Stimulated activated CD4-positive, alpha-beta T cell treated with anti-CD3 and anti-CD28 coated beads, Interleukin-1b, Interleukin-23, amount 100 ng/mL, for 24 hours (primary cell): ENCODE measurements at places on chromosomes 6 and 20.
A peak's percentile ranks its signal among the peaks of the same experiment; 100 is the strongest.

DNA sequence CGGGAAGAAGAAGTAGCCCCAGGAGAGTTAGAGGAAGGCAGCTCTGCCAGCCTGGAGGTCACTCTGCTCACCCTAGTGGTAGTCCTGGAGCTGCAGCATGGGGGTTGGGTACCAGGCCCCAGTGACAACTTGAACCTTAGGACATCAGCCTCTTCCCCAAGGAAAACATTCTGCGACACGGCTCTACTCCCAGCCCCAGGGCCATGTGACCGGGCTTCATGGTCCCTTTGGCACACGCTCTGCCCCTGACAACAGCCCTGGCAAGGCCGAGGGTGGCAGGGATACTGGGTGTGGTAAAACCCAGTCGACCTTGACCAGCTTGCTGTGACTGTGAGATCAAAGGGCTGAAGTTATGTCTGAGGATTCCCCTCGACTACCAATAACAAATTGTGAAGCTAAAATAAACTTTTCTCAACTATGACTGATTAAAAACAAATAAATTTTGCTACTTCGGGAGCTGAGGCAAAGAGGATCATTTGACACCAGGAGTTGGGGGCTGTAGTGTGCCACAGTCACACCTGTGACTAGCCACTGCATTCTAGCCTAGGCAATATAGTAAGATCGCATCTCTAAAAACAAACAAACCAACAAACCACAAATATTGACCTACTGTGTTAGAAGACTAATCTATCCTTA lies 24.4 kb upstream of the ARID1B start:
- DNase-seq: no peak

DNA sequence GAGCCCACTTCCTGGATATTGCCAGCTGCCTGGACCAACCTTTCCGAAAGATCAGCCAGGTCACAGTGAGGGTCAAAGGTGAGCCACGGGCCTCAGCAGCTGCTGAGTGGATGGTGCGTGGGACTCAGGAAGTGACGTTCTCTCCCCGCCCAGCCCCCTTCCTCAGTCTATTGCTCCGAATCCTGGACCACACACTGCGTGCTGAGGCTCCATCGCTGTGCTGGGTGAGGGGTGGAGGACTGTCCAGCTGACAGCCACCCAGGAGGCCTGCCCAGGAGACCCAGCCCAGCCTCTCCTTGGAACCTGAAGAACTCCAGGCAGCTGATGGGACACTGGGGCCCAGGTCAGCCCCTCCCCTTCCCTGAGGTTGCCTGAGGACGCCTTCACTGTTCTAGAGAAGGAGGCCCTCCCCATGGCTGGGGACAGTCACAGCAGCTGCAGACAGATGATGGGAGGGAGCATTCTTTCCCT lies 94.4 kb upstream of the CD93 start:
- DNase-seq: no peak

GRCh38 chr6:108359901-108360882 lies 65.3 kb downstream of the AFG1L start:
- DNase-seq: no peak

DNA sequence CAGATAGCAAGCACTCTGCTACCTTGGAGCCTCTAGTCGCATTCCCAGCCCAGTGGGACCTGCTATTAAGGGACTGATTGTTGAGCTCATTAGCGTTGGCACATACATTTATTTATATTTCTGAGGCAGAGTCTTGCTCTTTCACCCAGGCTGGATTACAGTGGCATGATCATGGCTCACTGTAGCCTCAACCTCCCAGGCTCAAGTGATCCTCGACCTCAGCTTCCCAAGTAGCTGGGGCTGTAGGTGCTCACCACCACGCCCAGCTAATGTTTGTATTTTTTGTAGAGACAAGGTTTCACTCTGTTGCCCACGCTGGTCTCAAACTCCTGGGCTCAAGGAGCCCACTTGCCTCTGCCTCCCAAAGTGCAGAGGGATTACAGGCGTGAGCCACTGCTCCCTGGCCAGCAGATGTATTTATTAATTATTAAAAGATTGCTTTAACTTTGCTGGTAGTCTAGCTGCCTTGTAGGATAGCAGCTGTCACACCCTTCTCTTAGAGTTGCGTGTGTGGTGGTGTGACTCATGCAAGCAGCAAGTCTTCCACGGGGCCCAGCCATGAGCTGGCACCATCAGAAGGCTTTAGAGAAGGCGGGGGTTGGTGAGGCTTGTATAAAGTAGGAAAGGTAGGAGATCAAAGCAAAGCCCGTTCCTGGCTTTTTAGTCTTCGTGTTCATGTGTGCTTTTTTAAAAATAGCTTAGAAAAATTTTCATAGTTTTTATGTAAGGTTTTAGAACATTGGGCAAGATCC lies 16.5 kb downstream of the ACTR5 start:
- peak; percentile 24 for DNase-seq

DNA sequence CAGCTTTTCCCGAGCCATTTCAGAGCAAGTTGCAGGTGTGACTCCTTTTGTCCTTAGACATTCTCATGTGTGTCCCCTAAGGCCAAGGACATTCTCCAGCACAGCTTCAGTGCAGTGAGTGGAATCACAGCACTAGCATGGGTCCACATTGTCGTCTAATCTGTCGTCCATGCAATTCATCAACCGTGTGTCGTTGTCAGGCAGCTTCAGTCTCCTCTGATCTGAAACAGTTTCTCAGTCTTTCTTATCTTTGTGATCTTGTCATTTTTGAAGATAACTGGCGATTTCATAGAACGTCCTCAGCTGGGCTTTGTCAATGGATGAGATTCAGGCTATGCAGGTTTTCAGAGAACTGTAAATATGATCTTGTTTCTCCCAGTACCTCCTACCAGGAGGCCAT lies 31.7 kb downstream of the CST2 start:
- no peak for DNase-seq

- DNase-seq: no peak
Observed at GRCh38 chr6:166572370-166573261, 13.9 kb downstream of the RAMACL start.

GRCh38 chr6:4885341-4885933 lies 109.2 kb downstream of the CDYL start:
- no peak for DNase-seq

DNA sequence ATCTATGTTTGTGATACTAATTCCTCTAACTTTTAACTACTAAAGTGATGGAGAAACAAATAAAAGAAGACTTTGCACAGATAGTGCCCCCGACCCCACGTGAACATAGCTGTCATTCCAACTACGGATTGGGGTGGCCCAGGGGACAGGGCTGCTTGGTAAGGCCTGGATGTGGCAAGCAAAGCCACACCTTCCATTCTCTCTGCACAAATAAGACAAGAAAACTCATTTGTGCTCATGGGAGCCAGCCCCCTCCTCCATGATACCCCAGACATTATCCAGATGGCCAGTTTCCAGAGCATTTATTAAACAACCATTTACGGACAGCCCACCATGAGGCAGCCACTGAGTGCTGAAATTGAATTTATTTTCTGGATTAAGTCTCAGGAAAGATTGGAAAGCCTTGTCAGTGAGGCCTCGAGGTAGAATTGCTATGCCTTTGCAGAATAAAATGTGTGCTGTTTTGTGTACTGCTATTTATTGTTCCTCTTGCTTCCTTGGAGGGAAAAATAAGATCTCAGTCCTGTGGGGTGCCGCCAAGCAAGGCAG lies 151.2 kb downstream of the UNC5CL start:
- no peak for DNase-seq

- no peak for DNase-seq
Observed at GRCh38 chr6:9025796-9026394, 590.5 kb upstream of the SLC35B3 start.

DNA sequence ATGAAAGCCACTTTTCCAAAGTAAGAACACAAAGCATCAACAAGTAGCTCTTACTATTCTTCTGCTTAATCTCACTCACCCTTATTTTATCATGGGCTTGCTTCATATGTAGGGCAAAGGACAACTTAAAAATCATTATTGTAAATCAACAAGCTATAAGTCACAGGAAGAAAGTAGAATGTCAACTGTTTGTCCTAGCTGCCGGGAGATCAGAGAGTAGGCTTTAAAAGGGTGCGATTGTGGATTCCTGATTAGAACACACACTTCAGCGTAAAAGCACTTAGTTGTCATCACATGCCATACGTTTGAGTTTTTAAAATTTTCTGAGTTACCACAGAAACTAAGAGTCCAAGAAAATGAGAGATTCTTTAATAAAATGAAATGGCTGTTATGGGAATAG lies 44.4 kb upstream of the NHSL1 start:
- no peak for DNase-seq

GRCh38 chr20:62364911-62365736 lies 2.0 kb downstream of the LAMA5 start:
- no peak for DNase-seq

DNA sequence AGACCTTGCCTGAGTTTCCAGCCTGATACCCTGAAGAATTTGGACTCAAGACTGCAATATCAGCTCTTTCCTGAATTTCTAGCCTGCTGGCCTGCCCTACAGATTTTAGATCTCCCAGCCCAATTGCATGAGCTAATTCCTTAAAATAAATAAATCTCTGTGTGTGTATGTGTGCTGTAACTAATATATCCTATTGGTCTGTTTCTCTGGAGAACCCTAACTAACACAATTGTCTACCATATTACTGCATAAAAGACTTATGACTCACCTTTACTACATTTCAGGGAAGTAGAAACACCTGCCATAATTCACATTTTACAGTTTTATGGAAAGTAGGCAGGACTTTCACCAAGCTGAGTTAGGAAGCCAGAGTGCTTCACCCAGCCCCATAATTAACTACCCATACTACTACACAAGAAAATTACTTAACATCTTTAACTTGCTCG lies 90.7 kb upstream of the BEND6 start:
- no peak for DNase-seq

DNA sequence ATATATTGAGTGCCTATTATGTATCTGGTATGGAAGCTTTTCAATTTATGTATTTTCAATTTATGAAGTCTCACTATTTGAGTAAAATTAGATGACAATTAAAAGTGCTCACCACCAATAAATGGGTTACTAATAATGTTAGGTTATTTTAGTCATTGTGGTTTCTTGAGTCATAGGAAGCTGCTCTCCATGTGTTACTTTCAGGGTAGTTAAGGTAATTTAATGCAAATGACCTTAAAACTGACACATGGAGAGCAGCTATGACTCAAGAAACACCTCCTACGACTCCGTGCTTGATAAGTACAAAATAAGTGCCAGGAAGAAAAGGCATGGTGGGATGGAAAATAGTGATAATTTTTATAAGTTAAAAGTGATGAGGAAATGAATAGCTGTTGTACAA lies 16.5 kb upstream of the TINAG start:
- no peak for DNase-seq

- no peak for DNase-seq
Observed at GRCh38 chr6:18118330-18118729, 4.1 kb downstream of the NHLRC1 start.

- no peak for DNase-seq
Observed at GRCh38 chr6:41759905-41760579, 12.8 kb upstream of the PGC start.

DNA sequence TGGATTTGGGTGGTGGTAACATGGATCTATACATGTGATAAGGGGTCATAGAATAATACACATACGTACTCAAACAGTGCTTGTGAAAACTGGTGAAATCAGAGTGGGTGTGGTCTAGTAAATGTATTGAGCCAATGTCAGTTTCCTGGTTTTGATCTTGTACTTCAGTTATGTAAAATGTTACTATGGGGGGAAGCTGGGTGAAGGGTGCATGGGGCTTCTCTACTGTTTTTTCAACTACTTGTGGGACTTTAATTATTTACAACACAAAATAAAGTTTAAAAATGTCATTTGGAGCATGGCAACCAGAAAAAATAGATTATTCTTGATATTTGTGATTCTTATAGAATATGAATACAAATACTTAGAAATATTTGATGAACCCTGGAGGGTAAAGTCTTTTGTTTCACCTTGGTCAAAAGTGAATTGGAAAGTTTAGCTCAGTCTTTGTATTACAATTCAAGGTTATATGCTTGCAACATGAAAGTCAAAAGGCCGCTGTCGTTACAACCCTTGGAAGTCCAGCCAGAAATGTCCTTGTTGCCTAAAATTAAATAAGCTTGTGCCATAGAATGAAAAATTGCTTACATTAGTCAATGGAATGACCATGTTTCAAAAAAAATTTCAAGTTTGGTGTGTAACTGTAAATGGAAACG lies 74.1 kb downstream of the TXNDC5 start:
- no peak for DNase-seq

GRCh38 chr6:104253236-104253635 lies 606.5 kb downstream of the HACE1 start:
- DNase-seq: no peak

- DNase-seq: peak; percentile 76
Observed at GRCh38 chr20:21505161-21505809, 8.6 kb downstream of the NKX2-2 start.

GRCh38 chr6:5659467-5659866 lies 347.3 kb downstream of the NRN1 start:
- no peak for DNase-seq

GRCh38 chr20:58313396-58313795 lies 3.9 kb downstream of the RAB22A start:
- no peak for DNase-seq

- DNase-seq: no peak
Observed at GRCh38 chr6:75089151-75089897, 116.5 kb downstream of the COL12A1 start.

- DNase-seq: no peak
Observed at GRCh38 chr6:4599924-4600323, 176.3 kb upstream of the CDYL start.

DNA sequence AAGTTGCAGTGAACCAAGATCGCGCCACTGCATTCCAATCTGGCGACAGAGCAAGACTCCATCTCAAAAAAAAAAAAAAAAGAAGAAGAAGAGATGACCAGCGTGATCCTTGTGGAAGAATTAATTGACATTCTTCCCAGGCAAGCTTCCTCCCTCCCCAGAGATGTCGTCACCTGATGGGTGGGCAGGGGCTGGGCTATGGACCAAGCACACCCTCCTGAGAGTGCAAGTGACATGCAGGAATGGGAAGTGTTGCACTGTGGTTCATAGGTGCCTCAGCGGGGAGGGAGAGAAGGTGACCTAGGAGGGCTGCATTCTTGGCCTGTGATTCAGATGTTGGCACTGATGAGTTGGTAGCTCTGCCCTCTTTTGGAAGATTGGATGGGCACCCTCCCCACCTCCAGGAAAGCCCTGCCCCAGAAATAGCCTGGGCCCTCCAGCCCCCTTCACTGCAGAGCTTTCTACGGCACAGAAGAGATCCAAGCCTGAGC lies 37.8 kb downstream of the TAF8 start:
- no peak for DNase-seq

- no peak for DNase-seq
Observed at GRCh38 chr6:12335131-12335527, 45.0 kb downstream of the EDN1 start.
